ENCODE measurements at places on chromosomes 13 and 19.

DNA sequence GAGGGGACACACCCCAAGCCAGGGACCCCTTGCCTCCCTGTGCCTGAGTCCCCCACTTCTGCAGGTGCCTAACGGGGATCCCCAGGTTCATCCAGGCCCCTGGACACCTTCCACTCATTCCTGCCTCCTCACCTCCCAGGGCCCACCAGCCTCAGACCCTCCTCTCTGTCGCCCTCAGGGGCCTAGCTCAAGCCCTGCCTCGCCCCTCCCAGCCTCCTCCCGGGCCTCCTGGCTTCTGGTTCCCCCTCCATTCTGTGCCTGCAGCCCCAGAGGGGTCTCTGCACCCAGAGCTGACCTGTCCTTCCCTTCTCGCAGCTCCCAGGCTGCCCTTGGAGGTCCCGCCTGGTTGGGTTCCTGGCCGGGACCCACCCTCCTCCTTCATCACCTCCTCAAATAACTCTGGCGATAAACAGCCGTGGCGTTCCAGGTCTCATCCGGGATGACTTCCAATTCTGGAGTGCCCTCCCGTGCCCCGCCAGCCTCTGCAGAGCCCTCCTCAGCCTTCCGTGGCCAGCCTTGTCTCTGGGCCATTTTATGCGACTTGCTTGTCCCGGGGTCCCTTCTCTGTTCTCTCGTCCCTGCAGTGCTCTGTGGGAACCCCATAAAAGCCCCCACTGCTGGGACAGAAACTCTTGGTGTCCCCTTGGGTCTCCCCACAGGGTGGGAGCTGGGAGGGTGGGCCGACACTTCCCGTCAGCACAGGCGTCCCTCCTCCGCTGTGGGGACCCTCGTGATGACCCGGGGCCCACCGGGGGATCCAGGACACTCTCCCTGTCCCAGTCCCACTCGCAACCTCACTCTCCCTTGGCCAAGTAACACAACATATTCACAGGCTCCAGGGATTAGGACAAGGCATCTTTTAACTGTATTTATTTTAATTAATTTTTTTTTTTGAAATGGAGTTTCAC, 9.2 kb downstream of the JOSD2 start:
- no peak for DNase-seq

- no peak for DNase-seq
These were observed 9.7 kb downstream of the BCKDHA start for GRCh38 chr19:41407271-41407670.

DNA sequence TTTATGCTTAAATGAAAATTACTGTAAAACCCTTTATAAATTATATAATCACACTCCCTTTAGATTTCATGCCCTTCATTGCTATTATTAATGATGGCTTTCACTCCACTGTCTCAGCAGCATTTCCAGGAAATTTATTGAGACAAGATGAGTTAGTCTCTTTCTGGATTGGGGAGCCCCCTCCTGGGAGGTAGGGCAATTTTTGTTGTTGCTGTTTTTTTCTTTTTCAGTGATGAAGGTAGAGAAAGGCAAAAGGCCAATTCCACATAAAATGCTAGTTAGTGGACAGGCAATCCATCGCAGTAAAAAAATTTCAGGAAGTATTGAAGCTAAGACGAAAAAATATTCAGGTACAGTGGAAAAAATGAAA, 80.2 kb downstream of the TEX26 start:
- peak; percentile 47 for DNase-seq

DNA sequence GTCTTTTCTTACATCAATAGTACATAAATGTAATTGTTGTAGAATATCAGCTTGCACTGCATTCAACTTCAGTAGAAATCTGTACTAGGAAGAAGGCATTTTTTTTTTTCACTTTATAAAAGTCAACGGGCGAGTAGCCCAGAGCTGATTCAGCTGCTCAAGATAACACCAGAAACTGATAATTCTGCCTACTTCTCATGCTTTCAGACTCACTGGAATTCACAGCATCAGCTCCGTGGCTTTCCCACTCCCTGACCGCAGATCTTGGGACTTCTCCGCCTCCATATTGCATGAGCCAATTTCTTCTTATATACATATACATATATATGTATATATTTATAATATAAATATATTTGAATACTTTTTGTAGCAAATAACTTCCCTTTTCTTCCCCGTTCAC, 263.1 kb upstream of the RXFP2 start:
- peak; percentile 81 for DNase-seq

GRCh38 chr19:28493884-28494283, 719.1 kb downstream of the UQCRFS1 start:
- no peak for DNase-seq

DNA sequence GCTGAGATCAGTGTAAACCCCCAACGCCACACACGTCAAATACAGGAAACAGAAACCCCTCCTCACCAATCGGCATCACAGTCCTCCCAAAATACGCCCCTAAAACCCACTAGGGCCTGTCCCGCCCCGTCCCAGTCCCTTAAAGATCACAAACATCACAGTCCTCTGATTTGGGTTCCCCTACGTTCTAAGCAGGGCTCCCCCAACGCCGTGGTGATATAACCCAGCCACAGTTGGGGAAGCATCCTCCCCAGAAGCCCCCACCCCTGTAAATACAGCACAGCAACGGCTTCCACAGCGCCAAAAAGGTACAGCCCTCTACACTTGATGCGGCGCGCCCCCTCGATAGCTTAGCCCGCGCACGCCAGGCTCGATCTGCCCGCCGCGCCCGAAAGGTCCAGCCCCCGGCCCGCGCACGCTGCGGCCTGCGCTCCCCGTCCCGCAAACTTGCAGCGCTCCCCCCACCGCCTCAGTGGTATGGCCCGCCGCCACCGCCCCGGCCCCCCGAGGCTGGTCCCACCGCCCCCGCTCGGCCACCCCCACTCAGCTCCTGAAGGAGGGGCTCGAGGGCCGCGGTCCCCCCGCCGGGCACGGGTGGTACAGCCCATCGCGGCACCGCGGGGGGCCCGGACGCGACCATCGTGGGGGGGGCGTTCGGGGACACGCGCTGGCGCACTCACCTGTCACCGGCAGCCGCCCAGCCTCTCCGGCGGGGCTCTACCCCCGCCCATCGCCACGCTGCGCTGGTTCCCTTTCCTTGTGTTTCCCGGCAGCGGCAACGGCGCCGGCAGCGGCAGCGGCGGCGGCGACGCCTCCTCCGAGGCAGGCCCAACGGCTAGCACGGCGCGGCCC, at the start of gene AKT2:
Gene AKT2, minus strand, starts transcription at position 845 of the 852 bp plus-strand sequence. CDS start 20,078 bp downstream, outside the sequence.
- peak; percentile 48 for DNase-seq

DNA sequence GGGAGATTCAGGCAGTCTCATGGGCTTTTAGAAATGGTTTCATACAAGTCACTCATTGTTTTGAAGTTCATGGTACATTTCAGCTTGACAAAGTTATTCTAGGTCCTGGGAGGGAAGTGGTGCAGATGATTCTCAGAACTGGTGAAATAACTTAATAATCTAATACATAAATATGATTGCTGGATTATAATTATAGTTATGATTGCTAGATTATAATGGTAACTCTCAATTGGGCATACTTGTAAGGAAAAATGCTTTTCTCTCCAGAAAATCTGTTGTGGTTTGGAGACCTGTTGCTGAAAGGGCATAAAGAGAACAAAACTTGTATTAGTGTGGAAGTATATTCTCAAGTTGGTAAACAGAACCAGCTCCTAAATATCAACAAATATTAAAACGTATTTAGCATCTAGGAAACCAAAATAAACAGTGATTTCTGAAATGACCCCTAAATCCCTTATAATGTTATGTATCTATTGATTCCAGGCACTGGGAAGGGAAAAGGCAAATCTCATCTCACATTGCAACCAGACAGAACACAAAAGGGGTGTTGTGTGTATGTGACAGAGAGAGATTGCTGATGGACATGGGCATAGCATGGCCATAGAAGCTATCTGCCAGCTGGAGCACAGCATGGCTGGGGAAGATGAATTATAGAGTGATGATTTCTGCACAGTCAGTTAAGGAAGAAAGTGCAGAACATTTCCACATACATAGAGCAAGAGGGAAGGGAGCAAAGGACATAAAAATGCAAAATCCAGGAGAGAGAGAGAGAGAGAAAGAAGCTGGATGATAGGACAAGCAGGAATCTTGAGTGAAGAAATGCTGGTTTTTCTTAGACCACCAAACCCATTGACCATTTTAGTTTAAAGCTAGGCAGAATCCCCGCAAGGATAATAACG, 87.1 kb upstream of the FRY start:
- DNase-seq, result no peak

DNA sequence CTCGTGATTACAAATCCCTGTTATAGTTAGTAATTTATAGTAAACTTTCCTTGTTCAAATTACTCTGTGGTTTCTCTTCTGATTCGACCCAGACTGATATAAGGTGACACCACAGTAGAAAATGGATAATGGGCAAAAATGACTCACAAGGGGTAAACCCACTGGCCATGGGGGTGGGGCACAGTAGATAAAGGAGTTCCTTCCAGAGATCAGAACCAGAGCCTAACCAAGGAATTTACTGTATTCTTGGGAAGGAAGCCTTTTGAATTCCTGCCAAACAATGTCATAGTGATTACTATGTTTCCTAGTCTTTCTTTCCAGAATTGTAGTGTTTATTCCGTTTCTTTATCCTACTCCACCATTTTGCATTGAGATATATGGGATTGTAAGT, 21.9 kb downstream of the MIR17HG start:
- peak; percentile 49 for DNase-seq

DNA sequence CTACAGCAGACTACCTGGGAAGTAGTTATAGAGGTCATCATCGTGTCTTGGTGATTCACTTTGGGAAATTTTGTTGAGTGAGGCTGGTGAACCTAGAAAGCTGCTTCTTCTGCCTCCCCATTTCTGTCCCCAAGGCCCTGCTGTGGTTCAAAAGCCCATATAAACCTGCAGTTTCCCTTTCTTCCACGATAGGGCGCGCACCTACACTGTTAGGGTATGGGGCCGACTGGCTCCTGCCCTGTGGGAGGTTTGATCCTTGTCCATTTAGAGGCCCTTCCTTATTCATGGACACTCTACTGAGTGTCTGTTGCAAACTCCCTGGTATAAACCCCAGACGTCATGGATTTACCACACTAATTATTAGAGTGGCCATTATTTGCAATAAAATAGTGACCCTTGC, 191.8 kb downstream of the GGACT start:
- DNase-seq, result no peak

- DNase-seq, result no peak
These were observed 277.3 kb downstream of the FOXO1 start for GRCh38 chr13:40389081-40389641.

GRCh38 chr19:49391581-49392399, 3.7 kb downstream of the KASH5 start:
- peak; percentile 63 for DNase-seq

GRCh38 chr19:21109116-21109515, 27.1 kb downstream of the ZNF714 start:
- DNase-seq, result peak; percentile 46

DNA sequence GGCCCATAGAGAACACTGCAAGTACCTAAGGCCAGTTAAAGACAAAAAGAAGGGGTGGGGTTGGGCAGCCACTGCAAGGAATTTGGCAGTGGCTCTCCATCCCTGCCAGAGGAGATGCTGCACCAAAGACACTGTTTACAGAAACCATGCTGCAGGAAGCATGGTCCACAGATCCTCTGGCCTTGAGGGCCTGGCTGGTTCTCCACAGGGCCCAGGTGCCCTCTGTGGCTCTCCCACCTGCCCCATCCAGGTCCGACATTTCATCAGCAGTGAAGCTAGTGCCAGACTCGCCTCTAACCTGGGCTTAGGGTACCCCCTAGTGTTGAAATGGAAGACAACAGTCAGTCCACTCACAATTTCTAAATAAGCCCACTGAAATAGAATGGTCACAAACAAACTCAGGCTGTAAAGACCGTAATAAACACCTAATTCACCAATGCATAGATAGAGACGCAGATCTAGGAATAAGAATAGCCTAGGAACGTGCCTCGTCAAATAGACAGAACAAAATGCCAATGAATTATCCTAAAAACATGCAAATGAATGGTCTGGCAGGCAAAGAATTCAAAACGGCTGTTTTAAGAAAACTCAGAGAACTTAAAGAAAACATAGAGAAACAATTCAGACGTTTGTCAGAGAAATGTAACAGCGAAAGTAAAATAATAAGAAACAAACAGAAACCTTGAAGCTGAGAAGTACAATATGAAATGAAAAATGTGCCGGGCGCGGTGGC, 23.3 kb downstream of the LYPD4 start:
- peak; percentile 29 for DNase-seq

- no peak for DNase-seq
These were observed 1236.8 kb upstream of the SPRY2 start for GRCh38 chr13:81577601-81578195.

GRCh38 chr13:28657784-28658538, 969 bp upstream of the POMP start:
- peak; percentile 48 for DNase-seq

GRCh38 chr19:17862711-17863519, 3.2 kb downstream of the RPL18A start:
- no peak for DNase-seq

- peak; percentile 89 for DNase-seq
These were observed 83.4 kb downstream of the GPC6 start for GRCh38 chr13:93309886-93310523.

DNA sequence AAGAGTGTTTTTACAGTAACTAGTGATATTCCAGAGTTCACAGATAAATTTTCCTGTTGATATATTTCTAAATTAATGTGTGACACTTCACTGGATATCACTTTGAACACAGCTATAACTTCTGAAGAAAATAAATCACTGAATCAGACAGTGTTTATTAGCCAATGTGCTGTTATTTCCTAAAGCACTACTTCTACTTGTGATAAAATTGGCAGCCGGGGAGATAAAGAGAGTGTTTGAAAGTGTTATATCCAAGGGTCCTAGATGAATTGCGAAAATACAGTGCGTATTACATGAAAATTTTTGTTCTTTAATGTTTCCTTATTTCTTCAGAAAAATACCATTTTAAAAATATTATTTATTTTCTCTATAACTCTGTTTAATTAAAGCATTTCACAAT, 417.5 kb upstream of the ARGLU1 start:
- DNase-seq, result no peak

DNA sequence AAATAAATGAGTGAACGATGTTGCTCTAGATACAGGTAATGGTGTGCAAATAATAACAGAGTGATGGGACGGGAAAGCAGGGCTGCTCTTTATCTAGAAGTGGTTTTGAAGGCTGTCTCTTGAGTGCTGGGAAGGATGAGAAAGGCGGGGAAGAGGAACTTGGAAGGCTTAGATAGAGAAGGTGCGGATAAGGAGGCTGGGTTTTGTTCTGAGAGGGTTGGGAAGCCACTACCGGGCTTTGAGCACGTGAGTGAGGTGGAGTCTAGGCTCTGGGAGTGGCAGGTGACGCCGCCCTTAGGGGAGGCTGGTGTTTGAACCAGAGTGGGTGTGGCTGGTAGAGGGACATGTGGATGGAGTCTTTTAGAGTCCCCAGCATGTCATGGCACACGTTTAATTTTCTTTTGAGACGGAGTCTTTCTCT, 811 bp downstream of the ARMC6 start:
- DNase-seq, result peak; percentile 73
